ENCODE measurements at places on chromosomes 16 and 17.

DNA sequence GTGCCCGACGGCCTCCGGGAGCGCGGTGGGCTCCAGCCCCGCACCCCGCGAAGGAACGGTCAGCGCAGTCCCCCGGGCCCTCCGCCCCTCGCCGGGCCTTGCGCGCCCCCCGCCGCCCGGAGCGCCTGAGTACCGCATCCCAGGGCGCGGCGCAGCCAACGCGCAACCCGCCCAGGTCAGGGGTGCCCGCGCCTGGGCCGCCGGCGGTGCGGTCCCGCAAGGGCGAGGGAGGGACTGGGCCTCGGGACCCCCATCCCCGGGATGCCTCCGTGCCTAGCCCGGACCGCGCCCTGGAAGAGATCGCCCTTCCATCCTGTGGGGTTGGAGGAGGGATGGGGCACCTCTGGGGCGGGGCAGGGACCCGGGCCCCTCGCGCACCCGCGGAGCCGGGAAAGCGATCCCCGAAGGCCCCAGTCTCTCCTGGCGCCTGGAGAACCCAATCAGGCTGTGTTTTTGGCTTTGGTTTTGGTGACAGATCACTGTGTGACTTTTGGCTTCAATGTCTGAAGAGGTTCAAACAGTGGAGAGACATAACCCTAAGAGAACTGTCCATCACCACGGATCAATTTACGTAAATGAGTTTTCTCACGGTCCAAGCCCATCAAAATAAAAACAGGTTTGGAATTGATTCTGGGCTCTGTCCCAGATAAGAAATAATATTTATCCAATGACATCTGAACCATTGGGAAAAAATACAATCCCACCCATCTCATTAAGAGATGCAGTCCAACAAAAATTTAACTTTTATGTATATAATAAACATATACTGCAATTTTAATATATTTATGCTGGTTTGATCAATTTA is 17.8 kb downstream of the ENPP7 start:
- no peak for DNase-seq

GRCh38 chr16:74188856-74189255 is 107.8 kb upstream of the PSMD7 start:
- no peak for DNase-seq

DNA sequence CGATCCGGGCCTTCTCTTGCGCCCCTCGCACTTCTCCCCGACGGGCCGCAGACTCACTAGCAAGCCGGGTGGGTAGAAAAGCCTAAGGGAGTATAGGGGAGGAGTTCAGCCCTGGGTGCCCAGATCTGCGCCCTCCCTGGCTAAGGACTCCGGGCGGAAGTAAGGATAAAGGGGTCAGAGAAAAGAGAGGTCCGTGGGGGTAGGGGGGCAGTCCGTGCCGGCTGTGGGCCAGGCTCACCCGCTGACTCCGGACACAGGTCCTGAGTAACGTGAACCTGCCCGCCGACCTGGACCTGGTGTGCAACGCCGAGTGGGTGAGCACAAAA is 1.8 kb downstream of the NAGS start:
- no peak for DNase-seq

DNA sequence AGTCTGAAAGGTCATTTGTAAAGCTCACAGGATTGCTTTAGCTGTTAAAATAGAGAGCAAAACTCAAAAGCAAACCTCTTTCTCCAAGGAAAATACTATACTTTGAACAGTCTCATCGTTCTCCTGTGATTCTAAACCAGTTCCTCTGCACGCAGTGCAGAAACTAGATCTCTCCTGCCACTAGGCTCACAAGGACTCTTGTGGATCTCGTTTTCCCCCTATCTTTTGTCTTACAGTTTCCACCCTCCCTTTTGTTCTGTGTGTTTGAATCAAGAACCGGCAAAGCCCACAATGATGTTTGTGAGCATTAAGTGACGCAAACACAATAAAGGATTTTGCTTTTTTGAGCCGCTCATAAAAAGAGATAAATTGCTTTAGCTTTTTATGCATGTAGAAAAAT is 1103.5 kb upstream of the RBFOX1 start:
- DNase-seq, result no peak

DNA sequence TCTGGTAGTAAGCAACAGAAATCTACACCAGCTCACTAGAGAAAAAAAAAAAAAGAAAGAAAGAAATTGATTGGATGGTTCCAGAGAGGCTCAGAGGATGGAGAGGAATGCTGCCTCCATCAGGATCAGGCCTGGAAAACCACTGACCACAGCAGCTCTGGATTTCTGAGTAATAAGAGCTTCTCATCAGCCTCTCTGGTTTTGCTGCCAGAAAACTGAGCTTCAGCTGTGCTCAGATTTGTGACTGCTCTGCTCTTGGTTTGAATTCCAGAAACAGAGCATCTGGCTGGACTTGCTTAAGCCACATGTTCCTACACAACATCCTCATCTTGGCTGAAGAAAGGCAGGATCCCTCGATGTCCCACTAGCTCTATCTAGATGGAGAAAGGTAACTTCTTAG is 25.9 kb downstream of the IRX6 start:
- DNase-seq, result no peak

- no peak for DNase-seq
These were observed 21.8 kb downstream of the AXIN1 start for GRCh38 chr16:330741-331140.

Data from pulmonary artery endothelial cell (primary cell).